ENCODE measurements at places on chromosomes 5 and 9.
A peak's percentile ranks its signal among the peaks of the same experiment; 100 is the strongest.

DNA sequence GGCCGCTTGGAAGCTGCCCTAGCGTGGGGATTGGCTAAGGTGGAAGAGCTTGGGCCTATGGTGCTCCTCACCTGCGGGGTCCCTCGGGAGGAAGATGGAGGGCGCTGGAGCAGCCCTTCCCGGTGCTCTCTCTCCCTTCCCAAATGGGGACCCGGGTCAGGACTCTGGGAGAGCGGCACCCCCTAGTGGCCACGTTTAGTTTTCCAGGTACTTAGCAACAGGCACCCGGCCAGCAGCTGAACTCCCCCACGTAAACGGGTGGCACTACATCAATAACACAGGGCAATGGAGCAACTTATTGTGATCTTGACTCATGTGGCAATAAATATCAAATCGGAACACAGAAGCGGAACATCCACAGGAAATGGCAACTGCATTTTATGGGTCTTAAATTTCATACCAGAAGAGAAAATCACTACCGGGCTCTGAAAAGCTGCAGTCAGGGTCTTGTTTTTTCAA lies 316.6 kb downstream of the AGTPBP1 start:
- DNase-seq = peak; percentile 3

DNA sequence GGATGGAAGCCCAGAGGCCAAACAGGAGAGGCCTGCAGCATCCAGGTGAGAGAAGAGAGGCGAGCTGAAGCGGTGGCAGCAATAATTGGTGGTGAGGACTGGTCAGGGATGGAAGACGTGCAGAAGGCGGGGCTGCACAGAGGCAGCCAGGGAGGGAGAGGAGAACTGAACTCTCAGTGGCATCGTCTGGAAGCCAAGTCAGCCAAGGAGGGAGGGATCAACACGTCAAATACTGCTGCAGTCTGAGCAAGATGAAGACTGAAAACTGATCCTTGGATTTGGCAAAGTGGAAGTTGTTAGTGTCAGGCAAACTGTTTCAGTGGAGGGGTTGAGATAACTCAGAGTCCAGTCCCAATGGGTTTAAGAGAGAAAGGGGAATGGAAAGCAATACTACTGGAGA lies 145.4 kb downstream of the CDK5RAP2 start:
- DNase-seq = no peak

- DNase-seq = no peak
Measured at GRCh38 chr9:109574061-109574882, 76.2 kb upstream of the PTPN3 start.

GRCh38 chr5:173707392-173707791 lies 90.9 kb upstream of the BOD1 start:
- DNase-seq = no peak

DNA sequence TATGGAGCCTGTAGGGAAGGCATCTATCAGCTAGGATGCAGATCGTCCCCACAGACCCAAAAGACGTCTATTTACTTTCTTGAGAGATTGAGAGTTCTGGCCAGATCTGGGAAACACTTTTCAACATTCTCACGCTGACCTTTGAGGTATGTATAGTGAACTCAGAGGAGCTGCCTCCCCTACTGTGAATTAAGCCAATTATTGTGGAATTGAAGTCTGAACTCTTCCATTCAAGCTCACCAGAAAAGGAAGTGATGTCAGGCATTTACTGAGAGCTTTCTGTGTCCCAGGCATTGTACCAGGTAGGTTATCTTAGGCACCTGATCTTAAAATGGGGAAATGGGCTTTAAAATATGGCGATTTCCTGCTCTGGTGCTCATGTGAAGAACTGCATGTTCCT lies 136.5 kb downstream of the SV2C start:
- no peak for DNase-seq
